ENCODE measurements at places on chromosomes 2 and 18.
A peak's percentile ranks its signal among the peaks of the same experiment; 100 is the strongest.

DNA sequence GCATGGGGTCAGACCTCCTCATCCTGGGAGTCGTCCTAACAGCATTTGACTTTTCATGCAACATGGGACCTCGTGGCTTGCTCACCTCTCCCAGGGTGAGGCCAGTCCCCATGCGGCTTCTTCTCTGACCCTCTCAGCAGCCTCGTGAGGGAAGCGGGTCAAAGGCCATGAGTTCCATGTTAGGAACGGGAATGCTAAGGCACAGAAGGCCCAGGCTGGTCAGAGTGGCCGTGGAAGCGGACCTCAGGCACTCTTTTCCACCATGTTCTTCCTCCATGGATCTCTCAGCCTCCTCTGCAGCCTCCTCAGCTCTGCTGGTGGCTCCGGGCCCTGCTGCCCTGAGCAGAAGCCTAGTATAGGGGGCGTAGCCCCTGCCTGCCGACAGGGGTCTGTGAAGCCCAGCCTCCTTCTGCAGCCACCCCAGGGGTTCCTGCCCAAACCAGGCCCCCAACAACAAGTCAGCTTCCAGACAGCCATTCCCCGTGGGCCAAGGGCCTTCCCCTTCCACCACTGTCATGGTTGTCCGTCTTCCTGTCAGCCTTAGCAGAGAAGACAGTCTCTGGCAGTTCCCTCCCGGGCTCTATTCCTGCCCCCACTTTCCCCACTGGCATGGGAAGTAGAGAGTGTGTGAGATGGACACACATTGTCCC, 60.0 kb upstream of the OTOF start:
- no peak for DNase-seq

GRCh38 chr2:2061091-2061696, 269.9 kb downstream of the MYT1L start:
- no peak for DNase-seq

DNA sequence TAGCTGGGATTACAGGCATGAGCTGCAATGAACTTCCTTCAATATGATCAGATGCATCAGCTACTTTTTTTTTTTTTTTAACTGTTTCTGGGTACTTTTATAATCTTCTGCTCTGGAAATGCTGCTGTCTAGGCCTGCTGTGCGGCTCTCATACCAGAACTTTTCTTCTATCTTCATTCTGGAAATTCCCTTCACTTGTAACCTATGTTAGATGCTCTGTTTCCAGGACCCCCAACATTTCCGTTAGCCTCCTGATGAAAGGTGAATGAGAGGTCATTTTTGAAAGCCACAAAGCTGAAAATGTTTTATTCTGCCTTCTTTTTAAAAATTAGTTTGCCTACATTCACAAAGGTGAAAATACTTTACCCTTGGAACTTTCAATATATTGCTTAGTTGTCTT, 8.6 kb downstream of the AGFG1 start:
- DNase-seq, result no peak

DNA sequence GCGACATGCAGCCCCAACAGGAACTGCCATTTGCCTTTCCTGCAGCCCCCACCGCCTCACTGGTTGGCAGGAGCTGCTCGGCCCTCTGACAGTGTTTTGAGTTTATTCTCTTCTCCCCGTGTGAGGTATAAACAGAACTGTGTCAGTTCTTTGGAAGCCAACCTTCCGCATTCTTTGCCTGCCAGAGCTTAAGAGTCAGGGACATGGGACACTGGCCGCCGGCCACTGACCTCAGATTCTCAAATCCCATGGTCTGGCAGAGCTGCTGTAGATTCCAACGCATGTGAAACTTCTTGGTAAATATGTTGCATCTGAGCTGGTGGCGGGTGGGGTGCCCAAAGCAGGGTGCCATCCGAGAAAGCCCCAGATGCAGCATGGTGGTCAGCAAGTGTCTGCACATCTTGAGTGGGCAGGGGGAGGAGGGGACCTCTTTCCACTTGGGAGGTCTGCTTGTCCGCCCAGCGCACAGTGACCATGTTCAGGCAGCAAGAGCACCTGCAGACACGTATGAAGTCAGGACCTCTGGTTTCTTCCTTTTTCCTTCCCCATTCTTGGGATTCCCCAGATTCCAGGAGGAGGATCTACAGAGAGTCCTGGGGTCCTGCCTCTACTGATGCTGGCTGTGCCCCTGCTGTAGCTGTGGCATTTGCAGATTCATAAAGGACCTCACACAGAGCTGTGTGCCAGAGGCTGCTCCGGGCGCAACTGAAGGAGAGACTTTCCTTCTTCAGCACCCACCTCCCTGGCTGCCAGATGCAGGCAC, 23.8 kb downstream of the ASB18 start:
- no peak for DNase-seq

- no peak for DNase-seq
Measured at GRCh38 chr2:195016841-195017240, 640.2 kb upstream of the SLC39A10 start.

GRCh38 chr2:59744436-59744835, 809.0 kb downstream of the BCL11A start:
- no peak for DNase-seq

DNA sequence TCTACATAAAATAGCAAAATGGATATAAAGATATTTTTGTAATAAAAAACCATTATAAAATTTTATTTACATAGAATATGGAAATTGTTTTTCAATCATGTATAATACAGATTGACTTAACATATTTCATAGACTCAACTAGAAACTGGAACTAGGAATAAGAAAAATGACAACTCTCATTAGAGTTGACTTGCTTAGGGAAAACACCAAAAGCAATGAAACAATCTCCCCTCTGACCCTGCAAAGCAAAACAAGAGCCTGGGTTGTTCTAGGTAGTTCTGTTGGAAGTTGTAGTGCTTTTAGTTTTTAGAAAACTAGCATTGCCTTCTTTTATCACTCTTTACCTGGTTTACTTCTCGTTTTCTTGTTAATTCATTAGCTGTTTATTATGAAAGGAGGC, 32.2 kb upstream of the MTIF2 start:
- no peak for DNase-seq

DNA sequence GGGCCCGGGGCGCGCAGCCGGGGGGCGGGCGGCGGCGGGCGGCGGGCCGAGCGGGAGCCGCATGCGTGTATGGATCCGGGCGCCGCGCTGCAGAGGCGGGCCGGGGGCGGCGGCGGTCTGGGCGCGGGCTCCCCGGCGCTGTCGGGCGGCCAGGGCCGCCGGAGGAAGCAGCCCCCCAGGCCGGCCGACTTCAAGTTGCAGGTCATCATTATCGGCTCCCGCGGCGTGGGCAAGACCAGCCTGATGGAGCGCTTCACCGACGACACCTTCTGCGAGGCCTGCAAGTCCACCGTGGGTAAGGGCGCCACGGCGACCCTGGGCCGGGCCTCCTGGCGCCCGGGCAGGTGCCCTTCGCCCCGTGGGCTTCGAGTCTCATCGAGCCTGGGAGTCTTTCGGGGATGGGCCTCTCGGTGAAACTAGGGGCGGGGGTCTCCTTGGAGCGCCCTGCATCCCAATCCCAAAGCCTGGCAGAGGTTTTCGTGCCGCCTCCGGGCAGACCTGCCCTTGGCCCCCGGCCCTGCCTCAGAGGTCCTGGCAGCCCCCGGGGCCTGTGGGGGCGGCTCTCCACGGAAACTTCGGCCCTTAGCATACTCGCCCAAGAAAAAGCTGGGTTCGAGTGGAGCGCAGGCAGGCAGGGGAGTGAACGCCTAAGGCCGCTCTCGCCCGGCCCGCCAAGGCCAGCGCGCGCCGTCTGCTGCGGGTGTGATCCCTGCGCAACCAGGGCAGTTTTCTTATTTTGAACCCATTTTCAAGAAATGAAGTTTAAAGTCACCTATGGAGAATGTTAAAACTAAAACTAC, 622 bp downstream of the RAB12 start:
- peak; percentile 46 for DNase-seq

DNA sequence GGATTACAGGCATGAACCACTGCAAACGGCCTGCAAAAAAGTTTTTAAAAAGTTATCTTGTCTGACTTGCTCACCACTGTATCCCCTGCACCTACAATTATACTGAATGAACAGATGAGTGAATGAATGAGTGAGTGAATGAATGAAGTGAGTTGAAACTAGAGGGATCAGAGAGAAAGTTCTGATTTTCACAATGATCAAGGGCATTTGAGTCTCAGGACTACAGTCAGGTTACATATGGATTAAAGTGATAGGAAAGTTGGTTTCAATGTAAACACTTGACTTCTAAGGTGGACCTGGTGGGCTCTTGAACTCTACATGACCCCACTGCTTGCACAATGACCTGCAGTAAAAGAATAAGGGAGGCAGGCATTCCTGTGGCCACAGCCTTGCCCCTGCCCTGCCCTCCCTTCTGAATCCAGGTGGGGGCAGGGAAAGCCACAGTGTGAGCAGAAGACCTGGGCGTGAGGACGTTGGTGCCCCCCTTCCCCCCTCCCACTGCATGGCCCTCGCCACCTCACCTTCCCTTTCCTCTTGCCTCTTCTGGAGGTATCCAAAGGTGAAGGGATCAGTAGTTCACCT, 10.7 kb downstream of the C2orf80 start:
- DNase-seq, result peak; percentile 48

DNA sequence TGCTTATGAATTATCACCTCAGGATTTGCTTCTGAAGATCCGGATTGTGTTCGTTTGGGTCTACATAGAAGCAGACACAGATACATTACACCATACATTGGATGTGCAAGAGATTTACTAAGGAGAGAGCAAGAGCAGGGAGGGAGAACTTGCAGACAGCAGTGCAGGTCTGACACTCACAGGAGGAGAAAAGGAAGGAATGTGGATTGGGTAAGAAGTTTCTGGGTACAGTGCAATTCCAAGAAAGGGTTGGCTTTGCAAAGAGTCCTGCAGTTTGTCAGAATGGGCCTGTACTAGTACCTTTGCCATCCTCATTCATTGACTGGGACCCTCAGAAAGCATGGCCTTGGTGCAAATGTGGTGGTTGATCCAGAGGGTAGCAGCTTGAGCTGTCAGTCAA, 4.8 kb upstream of the THOC1 start:
- no peak for DNase-seq

DNA sequence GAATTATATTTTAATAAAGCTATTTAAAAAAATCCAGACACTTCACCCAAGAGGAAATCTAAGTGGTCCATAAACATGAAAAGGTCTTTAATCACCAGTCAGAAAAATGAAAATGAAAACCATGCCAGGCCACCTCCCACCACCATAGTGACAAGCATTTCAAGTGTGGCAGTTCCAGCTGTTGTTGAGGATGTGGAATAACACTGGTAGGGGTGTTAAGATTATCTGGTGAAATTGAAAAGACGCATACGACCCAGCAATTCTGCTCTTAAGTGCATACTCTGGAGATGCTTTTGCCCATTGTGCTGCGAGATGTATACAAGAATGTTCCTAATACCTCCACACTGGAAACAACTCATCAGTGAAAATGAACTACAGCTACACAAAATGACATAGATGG, 82.2 kb downstream of the MSH2 start:
- no peak for DNase-seq

GRCh38 chr2:235669269-235669831, 175.5 kb downstream of the AGAP1 start:
- DNase-seq, result peak; percentile 76
